Central memory CD8-positive, alpha-beta T cell (primary cell): ENCODE measurements at places on chromosomes 4 and X.

GRCh38 chr4:10296730-10297129 lies 160.5 kb downstream of the ZNF518B start:
- DNase-seq, result no peak

DNA sequence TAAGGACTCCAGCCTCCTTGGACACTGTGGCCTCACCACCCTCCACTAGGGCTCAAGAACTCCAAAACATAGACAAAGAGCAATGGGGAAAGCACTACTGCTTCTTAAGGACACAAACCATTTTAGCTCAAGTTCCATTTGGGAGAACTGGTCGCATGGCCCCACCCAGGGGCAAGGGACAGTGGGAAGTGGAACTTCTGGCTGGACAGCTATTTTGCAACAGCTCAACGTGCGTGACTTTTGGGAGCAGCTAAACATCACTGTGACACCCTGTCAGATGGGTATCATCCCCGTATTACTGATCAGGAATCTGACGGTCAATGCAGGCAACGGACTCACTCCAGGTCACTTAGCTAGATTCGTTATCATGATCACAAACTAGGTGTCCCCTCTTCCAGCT lies 9.0 kb upstream of the GLOD5 start:
- no peak for DNase-seq

GRCh38 chr4:150547154-150547838 lies 34.7 kb upstream of the MAB21L2 start:
- no peak for DNase-seq

DNA sequence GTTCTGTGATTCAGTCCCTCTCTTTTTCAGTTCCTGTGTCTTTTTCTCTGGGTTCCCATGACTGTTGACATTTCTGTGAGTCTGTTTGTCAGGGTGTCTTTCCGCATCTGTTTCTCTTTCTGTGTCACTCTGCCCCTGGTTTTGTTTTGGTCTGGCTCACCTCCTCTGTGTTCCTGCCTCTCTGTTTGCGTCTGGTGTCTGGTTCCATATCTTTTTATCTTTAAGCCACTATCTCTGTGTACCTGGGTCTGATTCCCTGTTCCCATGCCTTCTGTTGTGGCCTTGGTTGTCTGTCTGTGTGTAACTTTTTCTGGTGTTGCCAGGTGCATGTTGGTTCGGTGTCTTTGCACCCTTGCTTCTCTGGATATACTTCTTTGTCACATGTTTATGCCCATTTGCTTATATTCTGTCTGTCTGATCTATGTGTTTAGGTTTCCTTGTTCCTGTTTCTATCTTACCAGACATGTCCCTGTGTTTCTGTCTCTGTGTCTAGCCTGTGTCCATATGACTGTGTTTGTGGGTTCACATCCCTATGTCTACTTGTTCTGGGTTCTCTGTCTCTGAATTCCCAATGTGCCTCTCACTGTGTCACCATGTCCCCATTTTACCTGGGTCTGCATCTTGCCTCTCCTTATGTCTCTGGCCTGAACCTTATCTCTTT lies 50.2 kb downstream of the ITIH6 start:
- no peak for DNase-seq

GRCh38 chr4:159296061-159296460 lies 193.2 kb downstream of the RAPGEF2 start:
- DNase-seq, result no peak
